Urothelium cell line (cell line): ENCODE measurements at places on chromosomes 16 and 17.

DNA sequence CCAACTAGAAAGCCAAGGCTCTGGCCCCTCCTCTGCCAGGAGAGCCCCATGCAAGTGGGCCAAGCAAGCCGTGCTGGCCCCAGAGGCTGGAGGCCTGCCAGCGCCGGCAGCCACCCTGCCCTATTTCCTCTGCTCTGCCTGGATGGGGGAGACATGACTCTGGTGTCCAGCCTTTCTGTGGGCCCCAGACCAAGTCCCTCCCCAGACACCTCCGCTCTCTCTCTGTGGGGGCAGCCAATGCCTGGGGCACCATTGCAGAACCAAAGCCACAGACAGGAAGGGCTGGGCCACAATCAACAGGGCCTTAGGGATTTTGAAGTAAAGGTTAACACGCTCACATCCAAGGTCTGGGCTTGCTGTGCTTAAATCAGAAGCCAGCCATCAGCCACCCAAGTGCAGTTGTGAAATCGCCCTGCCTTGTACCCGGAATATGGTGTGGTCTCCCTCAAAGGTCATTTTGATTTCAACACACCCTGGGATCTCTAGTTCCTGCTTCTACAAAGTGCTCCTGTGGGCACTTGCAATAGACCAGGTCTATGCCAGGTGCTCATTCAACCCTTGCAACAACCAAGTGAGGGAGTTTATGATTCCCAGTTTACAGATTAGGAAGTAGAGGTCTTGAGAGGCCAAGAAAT is 63.5 kb upstream of the TEX2 start:
- DNase-seq: no peak

DNA sequence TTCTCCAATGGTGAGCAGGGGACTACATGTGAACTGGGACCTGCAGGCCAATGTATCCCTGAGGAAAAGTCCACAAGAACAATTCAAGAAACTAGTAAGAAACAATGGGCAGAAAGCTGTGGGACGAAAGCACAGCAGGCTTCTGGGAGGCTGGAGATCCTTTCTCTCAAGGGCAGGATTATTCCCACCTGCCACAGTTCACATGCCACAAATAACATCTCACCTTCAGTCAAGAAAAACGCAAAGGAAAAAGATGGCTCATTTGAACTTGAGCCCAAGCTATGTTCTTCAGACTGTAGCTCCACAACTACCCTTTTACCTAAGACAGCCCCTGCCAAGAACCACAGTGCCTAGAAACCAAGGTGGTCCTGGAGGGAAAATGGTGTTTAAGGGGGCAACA is 13.0 kb downstream of the HAS3 start:
- no peak for DNase-seq

- no peak for DNase-seq
Measured at GRCh38 chr17:76140661-76141211, 309 bp downstream of the FOXJ1 start.

GRCh38 chr16:51607201-51607651 is 456.2 kb upstream of the SALL1 start:
- no peak for DNase-seq

DNA sequence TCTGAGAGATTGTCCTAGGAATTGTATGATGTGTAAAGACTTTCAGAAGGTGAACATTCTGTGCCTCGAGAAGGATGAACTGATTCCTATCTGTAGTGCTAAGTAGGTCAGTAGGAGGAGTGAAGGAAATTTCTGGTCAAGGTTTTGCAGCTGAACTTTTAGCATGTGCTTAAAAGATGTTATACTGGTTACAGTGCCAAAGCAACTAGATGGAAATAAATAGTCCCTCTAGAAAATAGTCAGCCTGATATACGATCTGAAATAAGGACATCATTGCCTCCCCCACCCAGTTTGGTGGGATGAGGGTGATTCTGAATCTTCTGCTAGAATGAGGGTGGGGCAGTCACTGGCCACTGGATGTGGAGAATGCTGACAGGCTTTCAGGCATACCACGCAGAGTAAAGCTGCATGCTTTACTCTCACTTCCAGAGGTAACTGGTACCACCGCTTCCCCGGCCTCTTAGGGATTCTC is 57.2 kb upstream of the VPS4A start:
- no peak for DNase-seq

- DNase-seq: no peak
Measured at GRCh38 chr16:15466886-15467781, 32.7 kb downstream of the BMERB1 start.

- DNase-seq: no peak
Measured at GRCh38 chr16:68313116-68313515, 2.3 kb downstream of the PRMT7 start.

- DNase-seq: no peak
Measured at GRCh38 chr17:61331886-61332285, 67.8 kb upstream of the TBX2 start.

- no peak for DNase-seq
Measured at GRCh38 chr16:65394281-65394680, 272.4 kb upstream of the CDH11 start.

GRCh38 chr16:22660441-22661160 is 149.9 kb downstream of the NPIPB5 start:
- no peak for DNase-seq

DNA sequence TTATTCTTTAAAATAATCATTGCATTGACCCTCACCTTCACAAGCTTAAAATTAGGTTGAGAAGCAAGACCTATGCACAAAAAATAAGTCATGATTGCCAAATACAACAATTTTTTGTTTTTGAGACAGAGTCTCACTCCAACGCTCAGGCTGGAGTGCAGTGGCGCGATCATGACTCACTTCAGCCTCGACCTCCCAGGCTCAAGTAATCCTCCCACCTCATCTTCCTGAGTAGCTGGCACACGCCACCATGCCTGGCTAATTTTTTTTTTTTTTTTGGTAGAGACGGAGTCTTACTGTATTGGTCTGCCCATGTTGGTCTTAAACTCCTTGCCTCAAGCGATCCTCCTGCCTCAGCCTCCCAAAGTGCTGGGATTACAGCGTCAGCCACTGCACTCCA is 24.2 kb downstream of the ZNF652 start:
- no peak for DNase-seq

DNA sequence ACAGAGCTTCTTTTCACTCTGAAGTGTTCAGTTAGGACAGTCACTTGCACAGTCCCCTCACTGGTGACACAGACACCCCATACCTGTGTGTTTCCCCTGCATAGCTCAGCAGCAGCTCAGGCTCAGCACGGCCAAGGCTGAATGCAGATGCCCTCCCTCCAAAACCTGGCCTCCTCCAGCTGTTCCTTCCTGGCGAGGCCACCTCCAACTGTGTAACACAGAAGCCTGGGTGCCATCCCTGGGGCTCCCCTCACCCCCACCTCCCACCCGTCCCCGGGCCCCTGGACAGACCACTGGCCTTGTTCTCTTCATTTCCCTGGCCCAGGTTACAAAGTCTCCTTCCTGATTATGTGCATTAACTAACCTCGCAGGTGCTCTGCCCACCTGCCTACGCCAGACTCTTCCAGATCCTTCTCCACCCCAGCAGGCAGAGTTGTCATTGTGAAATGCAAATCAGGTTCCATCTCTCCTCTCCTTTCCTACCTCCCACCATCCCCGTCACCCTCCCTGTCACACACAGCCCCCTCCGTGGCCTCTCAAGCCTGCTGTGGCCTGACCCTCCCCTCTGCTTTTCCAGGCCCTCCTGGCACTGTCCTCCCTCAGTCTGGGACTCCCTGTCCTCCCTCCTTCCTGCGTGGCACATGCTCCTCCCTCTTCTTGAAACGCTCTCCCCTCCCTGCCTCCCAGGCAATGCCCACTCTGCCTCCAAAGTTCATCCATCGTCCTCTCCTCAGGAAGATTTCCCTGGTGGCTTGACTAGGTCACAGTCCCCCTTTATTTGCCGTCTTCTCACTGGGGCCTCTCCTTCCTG is 26.4 kb downstream of the MLYCD start:
- no peak for DNase-seq

DNA sequence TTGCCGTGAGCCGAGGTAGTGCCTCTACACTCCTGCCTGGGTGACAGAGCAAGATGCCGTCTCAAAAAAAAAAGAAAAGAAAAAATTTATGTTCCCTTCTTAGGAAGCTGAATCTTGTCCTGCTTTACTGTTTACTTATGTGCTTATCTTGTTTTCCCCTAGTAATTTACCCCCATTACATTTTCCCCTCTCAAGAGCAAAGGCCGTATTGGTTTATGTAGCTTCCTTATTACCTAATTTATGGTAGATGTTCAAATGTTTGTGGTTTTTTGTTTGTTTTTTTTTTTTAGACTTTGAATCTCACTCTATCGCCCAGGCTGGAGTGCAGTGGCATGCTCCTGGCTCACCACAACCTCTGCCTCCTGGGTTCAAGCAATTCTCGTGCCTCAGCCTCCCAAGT is 10.3 kb upstream of the SLC52A1 start:
- DNase-seq: no peak

DNA sequence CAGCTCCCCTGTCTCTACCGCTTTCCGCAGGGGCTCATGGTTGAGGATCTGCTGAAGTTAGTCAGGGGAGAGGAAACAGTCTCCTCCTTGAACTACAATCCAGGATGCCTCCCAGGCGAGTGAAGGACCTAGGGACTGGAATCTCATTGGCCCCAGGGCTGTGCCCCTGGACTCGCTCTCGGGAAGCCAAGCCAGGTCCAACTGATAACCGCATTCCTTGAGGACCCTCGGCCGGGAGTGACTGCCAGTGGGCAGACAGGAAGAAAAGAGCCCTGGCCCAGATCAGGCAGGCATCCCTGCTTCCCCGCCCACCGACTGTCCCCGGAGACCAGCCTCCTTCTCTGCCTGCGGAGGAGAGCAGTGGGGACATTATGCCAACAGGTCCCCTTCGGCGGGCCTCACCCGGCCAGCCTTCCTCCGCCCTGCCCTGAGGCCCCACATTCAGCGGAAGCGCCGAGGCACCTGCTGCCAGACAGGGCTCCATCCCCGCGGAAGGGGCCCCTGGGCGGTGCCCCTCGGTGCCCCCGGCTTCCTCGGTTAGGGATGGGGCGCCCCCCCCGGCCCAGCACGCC is 776 bp downstream of the LRRC75A start:
- DNase-seq: no peak

GRCh38 chr17:63589646-63590045 is 11.0 kb upstream of the TACO1 start:
- DNase-seq: no peak

GRCh38 chr17:74212209-74212912 is 1.0 kb upstream of the TTYH2 start:
- no peak for DNase-seq

GRCh38 chr17:77631307-77631706 is 327.2 kb upstream of the TNRC6C start:
- DNase-seq: no peak

GRCh38 chr17:63240106-63240505 is 206.0 kb downstream of the CYB561 start:
- no peak for DNase-seq

DNA sequence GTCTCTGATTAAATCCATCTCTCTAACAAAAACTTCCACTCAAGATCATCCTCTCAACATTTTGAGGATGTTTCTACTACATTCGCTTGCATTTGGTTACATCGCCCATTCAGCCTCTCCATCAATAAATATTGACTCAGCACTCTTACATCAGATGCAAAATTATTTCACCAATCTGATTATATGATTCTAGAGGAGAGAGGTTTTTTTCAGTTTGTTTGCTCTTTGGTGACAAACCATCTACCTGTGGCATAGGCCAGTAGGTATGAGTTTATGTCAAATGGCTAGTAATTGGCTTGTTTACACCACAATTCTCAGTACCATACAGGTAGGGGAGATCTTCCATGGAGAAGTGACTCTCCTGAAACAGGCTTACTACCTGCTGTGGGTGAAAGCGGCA is 52.3 kb downstream of the TOX3 start:
- no peak for DNase-seq

DNA sequence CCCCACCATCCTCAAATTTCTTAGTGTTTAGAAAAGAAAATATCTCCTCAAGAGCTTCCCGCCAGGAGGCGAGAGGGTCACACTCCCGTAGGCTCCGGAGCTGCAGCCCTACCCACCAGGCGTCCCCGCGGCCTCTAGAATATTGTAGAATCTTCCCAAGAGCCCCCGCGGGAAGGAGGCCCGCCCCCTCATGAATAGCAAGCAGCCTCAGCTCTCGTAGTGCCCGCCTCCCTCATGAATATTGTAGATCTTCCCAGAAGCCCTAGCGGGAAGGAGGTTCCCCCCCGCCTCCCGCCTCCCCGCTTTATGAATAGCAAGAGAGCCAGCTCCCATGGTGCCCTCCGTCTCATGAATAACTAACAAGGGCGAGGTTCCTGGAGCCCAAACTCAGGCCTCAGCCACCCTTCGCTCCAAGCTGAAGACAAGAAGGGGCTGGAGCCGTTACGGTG is at the start of gene FBXO47:
TSS of gene FBXO47 (minus strand) at position 114 of the 449 bp plus-strand sequence. CDS start 4,378 bp downstream, outside the sequence.
- DNase-seq: no peak

DNA sequence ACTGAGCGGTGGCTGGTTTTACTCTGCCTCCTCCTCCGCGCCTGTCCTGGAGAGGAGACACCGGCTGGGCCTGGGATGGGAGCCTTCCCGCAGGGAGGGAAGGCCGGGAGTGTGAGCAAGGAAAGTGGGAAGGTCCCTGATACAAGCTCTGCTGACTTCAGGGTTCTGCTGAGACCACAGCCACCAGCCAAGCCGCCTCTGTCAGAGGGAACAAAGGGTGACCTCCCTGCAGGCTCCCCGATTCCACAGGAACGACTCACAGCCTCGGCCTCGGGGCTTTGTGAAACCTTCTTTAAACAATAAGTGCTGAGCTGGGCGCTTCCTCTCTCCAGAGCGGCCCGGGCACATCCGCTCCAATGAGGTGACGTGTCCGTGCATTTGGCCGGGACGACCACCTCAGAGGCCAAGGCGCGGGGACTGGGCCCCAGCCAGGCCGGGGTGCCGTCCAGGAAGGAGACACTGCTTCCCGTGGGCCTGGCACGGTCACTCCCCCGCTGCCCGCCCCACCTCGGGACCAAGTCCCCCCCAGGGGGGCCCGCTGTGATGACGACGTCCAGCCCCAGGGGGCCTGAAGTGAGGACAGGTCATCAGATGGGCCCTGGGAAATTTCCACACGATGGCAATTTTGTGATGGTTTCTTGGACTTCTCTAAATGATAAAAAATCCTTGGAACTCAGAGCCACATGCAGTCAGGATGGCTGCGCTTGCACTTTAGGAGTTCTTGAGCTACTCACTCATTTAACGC is 11.8 kb upstream of the CIBAR2 start:
- no peak for DNase-seq

- DNase-seq: no peak
Measured at GRCh38 chr17:34435182-34435928, 72.3 kb upstream of the CCL1 start.

DNA sequence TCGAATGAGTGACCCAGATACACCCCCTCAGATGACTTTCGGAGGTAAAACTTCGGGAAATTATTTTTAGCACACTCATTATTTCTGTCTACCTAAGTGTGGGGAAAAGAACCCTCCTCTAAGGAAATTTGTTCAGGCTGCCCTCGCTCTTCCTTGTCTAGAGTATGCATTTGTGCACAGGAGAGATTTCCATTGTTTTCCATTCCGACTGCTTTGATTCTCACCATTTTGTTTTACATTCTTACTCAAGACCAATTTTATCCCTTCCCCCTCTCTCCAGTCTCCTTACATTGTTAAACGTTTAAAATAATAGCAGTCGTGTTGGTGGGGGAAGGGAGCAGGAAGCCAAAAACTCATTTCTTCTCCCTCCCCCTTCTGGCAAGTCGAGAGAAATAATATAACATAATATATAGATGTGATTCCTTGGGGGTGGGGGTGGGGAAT is 1.5 kb upstream of the CHD3 start:
- DNase-seq: no peak
